NAMALWA (cell line): ENCODE measurements at places on chromosomes 16 and 17.

GRCh38 chr17:42289611-42290181 is 1.4 kb downstream of the STAT5A start:
- DNase-seq, result no peak

GRCh38 chr17:78963378-78963777 is 16.3 kb downstream of the LGALS3BP start:
- DNase-seq, result no peak

DNA sequence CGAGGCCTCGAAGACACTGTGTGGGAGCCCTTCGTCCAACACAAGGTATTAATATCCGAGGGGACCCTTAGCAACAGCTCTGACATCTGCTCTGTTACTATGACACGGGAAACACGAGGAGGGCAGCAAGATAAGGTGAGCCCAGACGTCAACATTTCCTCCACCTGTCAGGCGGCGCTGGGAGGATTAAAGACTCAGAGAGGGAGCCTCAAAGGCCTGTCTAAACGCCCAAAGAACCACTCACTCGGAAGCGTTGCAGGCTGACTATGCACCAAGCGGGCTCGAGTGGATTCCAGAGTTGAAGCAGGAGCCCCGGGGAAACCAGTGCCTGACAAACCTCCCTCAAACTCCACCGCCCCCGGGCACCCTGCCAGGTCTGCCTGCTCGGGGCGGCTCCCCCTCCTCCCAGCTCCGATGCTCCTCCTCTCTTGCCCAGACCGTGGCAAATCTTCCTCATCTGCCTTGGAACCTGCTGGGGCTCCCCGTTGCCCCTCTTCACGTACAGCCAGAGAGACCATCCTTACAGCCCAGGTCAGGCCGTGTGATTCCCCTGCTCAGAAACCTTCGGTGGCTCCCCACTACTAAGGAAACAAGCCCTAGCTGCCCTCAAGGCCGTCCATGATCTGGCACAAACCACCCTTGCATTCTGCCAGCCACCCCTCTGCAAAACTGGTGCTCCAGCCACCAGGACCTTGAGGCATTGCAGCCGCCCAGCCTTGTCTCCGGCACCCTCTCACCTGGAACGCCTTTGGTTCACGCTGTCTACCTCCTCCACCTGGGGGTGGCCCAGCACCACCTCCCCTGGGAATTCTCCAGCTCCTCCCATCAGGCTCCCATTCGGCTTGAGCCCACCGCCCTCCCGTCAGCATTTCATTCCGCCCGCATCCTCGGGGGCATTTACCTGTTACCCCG is 16.2 kb downstream of the RPH3AL start:
- DNase-seq, result no peak

DNA sequence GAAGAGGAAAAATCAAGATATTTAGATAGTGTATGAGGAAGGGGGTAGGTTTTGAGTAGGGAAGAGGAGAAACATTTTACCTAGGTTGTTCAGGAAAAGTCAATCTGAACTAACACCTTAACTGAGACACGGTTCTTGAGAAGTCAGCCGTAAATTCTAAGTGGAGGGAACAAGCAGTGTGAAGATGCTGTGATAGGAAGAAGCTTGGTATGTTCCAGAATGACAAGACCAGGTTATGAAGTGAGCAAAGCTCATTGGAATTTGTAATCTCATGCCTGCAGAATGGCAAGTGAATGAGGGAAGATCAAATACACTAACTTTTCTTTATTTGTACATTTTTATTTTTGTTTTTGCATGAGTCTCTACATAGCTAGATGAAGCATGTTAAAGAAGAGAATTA is 307.6 kb downstream of the ZFHX3 start:
- no peak for DNase-seq

- DNase-seq, result no peak
Observed at GRCh38 chr17:80456465-80457235, 19.8 kb downstream of the NPTX1 start.

DNA sequence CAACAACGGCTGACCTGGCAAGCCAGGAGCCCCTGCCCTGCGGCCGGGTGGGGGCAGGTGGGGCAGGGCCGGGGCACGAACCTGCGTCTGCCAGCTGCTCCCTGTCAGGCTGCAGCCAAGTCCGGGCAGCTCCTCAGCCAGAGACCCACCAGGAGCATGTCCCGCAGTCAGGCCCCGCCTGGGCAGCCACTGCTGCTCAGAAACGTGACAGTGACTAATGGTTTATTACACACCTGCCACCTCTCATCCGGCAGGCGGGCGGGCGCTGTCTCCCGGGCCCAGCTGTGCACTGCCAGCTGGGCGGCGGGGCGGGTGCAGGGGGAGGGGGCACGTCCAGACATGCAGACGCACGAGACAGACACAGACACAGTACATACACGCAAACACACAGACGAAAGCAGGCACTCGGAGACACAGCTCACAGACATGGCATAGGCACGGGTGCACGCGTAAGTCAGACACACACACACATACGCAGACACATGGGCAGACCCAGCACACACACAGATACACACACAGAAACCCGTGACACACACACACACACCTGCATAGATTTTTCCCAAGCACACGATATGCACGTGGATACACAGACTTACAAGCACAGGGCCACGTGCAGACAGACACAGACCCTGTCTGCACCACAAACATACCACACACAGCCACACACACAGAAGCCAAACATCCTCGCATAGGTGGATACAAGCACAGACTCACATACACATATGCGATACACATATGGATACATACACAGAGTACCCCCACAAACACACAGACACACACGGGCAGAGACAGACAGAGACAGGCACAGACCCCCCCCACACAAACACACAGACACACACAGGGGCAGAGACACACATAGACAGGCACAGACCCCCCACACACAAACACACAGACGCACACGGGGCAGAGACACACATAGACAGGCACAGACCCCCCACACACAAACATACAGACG is 248.3 kb upstream of the CIBAR2 start:
- peak; percentile 90 for DNase-seq

GRCh38 chr16:86925067-86925791 is 346.9 kb downstream of the FOXL1 start:
- DNase-seq, result no peak

DNA sequence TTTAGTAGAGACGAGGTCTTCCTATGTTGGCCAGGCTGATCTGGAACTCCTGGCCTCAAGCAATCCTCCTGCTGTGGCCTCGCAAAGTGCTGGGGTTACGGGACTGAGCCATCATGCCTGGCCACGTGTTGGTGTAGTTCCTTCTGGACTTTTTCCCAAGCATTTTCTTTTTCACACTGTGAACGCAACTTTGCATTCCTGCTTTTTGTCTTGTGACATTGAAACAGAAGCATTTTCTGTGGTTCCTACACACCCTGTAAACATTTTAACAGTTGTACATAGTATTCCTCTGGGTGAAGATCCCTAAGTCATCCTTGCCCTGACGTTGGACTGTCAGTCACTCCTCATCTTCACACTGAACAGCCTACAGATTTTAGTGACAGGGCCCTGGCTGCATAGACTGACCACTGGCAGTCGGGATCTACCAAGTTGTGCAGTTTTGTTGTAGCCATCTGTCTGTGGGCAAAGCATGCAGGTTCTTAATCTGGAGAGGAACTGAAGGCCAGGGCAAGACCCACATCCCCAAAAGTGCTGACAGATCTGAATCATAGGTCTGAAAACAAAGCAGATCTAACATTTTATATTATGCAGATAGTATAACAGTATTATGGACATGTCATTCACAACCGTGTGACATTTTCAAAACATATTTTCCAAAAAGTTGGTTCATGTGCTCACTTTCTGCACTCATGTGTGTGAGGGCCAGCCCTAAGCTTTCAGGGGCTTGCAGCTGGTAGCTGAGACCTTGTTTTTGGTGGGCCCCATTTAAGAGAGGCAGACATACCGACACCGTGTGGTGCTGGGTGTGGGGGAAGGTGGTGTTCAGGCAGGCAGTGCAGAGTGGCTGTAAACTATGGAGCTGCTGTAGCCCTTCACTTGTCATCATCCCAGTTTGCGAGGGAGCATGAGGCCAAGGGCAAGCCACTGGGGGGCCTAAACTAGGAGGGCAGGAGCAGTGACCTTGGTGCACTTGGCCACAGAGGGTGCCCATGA is 59.9 kb downstream of the EPN2 start:
- DNase-seq, result no peak

DNA sequence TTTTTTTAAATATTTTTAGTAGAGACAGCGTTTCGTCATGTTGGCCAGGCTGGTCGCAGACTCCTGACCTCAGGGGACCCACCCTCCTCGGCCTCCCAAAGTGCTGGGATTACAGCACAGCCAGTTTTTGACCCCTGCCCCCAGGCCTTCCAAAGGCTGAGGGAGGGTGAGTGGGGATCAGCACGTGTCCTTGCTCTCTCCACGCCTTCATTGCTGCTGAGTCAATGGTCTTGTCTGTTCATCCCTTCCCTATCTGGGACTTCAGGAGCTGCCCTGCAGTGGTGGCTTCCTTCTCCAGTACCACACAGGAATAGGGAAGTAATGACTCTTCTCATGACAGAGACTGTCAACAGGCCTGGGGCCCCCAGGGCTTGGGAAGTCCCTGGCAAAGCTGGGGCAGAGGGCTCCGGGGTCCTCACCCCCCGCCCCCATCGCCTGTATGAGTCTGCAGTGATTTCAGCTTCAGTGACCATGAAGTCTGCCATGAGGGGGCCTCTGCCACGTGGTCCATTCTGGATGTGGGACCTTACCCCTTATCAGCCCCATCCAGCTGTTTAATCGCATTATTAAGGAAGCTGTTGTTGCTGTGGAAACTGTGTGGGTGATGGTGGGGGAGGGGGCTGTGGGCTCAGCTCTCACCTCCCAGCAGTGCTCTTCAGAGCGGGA is 6.1 kb downstream of the ABCC3 start:
- DNase-seq, result no peak

DNA sequence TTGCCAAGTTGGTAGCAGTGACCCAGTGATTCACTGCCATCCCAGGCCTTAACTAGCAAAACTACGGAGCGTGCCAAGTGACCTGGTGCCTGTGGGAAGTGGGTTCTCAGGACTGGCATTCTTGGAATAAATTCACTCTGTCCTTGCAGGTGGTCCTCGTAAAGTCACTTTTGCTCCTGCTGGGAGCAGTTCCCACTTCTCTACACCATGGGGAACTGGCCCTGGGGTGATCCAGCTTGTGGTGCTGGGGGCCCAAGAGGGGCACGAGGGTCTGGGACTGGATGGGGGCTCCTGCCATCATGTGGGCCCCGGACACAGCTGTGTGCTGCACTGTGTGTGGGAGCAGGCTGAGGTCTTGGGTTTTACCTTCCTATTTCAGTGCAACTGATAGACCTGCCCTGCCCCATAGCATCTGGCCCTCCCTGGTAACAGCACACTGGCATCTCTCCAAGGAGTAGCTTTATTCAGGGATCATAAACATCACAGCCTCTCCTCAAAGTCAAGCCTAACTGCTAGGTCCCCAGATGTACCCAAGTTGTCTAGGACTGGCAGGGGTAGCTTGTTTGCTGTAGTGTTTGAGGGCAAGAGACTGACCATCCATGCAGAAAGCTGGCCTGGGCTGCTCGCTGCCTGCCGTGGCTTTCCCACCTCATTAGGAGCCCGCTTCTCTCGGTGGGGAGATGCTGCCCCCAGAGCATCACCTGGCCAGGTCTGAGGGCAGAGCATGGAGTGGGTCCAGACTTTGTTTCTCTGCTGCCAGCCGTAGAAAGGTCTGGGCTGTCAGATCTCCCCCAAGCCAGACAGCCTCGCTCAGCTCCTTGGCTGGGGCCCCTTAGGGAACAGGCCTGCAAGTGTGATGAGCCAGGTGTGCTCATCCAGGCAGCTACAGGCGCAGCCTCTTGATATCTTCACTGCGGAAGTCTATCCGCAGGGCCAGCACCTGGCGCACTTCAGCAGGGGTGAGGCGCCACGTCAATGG is 26.0 kb downstream of the FCSK start:
- no peak for DNase-seq

DNA sequence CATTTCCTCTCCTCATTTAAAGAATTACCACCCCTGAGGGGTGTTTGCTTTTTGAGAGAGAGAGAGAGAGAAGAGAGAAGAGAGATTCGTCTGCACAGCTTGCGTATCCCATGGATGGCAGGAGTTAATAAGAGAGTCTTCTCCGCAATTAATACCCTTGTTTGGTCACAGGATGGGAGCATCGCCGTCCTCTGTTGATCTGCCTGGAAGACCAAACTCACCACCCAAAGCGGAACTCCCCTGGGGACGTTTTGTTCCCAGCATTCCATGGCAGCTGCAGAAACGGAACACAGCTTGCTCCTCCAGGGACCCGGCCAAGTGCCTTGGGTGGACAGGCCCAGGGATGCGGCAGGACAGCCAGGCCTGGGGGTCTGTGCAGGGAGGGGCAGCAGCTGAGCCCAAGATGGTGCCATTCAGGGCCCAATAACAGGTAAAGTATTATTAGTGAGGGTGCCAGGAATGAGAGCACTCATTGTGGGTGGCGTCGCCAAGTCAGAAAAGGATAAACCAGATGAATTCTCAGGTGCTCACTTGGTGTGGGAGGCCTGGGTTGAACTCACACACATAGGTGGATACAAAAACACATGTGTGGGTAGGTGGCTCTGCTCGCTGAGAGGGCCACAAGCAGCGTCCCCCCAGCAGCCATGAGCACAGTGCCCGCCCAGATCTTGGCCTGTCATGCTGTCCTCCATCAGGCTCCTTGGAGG is 83.1 kb downstream of the NT5M start:
- DNase-seq, result no peak

DNA sequence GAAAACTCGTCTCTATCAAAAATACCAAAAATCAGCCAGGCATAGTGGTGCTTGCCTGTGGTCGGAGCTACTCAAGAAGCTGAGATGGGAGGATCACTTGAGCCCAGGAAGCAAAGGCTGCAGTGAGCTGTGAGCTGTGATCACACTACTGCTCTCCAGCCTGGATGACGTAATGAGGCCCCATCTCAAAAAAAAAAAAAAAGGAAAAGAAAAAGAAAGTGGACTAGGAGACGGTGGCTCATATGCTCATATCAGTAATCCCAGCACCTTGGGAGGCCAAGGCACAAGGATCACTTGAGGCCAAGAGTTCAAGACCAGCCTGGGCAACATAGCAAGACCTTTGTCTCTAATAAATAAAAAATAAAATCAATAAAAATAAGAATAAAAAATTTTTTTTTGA is 8.8 kb upstream of the SUMO2 start:
- no peak for DNase-seq

DNA sequence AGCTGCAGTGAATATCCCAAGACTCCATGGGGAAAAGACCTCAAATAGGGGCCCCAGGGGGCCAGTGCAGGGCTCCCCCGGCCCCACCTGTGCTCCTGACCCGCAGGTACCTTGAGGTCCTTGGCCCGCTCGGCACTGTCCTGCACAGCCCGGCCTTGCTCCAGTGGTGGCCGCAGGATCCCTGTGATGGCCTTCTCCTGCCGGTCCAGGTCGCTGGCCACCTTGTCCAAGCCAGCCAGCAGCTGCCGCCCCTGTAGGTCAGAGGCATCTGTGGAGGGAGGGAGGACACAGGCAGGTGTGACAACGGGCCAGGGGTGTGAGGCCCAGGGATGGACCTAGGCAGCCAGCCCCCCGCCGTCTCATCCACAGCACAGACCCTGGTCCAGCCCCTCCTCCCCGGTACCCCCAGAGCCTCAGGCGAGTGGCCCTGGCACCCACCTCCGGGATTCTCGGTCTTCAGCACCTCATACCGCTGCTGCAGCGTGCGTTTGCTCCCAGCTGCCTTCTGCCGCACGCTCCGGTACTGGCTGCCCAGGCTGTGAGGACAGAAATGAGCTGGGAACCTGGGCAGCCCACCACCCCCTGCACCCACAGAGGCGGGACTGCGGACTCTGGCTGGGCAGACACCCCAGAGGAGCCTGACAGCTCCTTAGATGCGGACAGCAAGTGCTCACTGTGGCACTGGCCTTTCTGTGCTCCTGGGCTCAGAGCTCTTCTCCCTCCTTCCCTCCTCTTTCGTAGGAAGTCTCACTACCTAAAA is 43.7 kb downstream of the PPL start:
- DNase-seq, result no peak
